Gastroesophageal sphincter (tissue), 4 donors: ENCODE measurements at places on chromosomes 11 and 22.

DNA sequence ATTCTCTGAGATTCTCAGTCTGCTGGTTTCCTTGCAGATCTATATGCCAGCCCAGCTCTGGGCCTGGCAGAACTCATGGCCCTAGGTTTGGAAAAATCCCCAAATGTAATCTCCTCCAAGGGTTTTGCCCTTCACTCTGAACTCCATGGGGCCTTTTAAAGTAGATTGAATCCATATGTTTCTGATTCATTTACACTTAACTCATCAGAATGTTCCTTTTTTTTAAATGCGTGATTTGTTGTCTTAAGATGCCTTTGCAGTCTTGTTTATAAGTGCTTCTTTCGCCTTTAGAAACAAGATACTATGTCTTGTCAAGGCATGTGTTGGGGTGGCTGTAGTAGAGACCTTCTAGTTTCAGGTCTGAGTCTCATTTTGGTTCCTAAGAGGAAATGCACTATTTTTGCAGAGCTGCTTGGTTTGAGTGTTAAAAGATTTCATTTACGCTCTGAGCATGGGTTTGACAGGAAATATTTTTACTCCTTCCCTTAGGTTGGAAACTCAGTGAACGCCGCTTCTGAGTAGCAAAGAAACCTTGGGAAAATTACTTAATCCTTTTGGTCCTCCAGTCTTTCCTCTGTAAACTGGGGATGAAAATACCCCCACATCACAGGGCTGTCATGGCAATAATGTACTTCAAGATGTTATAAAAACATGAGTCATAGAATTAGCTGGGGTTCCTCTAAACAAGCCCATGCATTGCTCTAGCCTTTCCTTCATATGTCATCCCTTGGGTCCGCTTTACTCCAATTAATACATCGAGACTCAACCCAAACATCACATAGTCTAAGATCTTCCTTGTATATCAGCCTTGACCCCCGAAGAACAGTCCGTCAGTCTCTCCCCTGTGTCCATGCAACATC is 83.5 kb downstream of the SNX19 start:
- no peaks in the 10 kb centered on the region for H3K36me3 ChIP-seq
- H3K27me3 ChIP-seq: no peaks in the 10 kb centered on the region
- no peak overlapping the region for H3K27ac ChIP-seq

DNA sequence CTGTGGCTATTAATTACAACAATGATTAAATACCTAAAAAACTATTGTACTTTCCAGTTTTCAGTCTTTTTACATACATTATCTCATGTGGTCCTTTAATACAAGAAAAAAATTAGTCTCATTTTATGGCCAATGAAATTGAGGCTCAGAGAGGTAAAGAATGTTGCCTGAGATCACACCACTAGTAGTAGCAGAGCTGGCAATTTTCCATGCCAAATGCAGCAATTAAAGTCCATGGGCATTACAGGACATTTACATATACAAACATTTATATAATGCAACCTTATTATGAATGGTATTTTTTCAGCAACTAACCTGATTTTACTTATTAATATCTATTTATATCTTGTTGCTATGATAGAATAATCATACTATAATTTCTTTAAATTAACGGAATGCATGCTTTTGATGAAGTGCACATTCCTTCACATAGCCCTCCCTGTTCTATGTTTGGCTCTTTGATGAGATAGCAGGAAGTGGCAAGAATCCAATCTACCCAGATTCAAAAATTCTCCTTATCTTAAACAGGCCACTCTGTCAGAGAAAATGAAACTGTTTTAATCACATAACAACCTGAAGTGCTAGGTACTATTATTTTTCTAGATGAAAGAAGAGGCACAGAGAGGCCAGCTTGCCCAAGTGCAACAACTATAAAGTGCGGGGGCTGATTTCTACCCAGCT is 120.9 kb upstream of the LDLRAD3 start:
- no peak overlapping the region for H3K4me3 ChIP-seq
- no peak for ATAC-seq
- H3K27ac ChIP-seq: no peak overlapping the region
- no peaks in the 10 kb centered on the region for H3K27me3 ChIP-seq
- peaks cover 13% of the 10 kb centered on the region for H3K4me1 ChIP-seq

- no peak overlapping the region for H3K4me3 ChIP-seq
- H3K36me3 ChIP-seq: no peaks in the 10 kb centered on the region
- ATAC-seq: no peak
- peaks cover 49% of the 10 kb centered on the region for H3K27me3 ChIP-seq
- no peak overlapping the region for H3K27ac ChIP-seq
Measured at GRCh38 chr22:22079404-22080148, 97.0 kb upstream of the TOP3B start.

DNA sequence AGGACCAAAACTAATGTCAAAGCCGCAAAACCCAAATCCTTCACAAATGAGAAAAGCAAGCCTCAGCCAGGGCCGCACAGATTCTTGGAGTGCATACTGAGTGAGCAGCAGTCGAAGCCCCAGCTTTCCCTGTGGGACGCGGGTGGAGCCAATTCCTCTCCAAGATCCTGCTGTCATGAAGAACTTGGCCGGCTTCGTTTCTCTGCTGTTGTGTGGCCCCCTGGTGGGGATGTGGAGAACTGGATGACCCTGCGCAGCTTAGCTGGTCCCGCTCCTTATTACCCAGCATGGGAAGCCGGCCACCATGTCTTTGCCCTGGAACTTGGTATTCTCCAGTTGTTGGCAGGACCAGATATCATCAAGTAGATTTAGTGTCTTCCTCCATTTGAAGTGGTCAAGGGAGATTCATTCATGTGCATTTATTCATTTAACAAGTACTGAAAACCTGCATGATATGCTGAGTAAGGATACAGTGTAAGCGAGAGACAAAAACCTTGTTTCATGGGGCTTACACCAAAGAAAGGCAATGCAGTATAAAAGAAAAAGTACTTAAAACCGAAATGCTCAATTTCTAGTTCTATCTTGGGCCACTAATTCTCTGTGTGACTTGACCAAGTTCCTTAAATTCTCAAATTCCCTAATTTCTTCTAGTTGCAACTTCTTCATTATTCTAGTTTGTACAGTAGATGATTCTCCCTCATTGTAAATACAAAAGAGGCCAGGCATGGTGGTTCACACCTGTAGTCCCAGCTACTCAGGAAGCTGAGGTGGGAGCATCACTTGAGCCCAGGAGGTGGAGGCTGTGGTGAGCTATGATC is 56.7 kb upstream of the CRTAM start:
- H3K27ac ChIP-seq: no peak overlapping the region
- peaks cover 6% of the 10 kb centered on the region for H3K27me3 ChIP-seq
- H3K36me3 ChIP-seq: no peaks in the 10 kb centered on the region

DNA sequence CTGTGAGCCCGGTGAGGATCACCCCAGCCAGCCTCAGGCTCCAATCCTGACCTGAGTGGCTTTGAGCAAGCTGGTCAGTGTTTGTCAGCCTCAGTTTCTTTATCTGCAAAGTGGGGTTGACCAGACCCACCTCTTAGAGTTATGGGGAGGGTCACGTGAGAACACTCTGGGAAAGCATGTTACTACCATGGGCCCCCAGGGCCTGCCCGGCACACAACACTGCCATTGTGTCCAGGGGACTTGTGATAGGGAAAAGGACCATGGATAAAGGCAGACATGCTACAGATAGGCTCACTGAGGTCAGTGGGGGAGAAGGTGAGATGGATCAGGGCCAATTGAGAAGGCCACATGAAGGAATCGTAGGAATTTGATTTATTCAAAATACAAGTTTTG is 32.1 kb upstream of the SUSD2 start:
- no peak for ATAC-seq
- H3K36me3 ChIP-seq: no peaks in the 10 kb centered on the region
- no peak overlapping the region for H3K4me3 ChIP-seq
- H3K4me1 ChIP-seq: peaks cover 93% of the 10 kb centered on the region
- H3K27ac ChIP-seq: peak overlapping the region; percentile 80

GRCh38 chr22:49999063-49999945 is 13.3 kb downstream of the IL17REL start:
- no peaks in the 10 kb centered on the region for H3K36me3 ChIP-seq
- H3K27me3 ChIP-seq: peaks cover 59% of the 10 kb centered on the region
- peak overlapping the region; percentile 31 for H3K4me3 ChIP-seq
- no peak for ATAC-seq
- no peak overlapping the region for H3K27ac ChIP-seq

DNA sequence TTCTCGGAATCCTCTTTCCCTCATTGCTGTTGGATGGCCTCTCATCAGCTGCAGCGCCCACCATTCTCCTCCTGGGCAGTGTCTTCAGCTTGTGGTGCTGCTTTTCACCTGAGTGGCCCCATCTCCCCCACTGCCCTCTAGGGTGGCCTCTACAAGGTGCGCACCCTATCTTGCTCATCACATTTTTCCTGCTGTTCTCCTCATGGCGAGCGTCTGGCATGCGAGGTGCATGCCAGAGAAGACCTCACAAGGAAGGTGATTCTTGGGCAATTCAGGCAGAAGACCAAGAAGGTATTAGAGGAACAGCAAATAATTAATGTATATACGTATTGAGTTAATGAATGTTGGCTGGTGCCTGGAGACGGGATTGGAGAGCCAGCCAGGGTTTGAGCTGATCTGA is 3.1 kb downstream of the AP2A2 start:
- no peak overlapping the region for H3K4me3 ChIP-seq
- no peak for ATAC-seq
- H3K4me1 ChIP-seq: peaks cover 86% of the 10 kb centered on the region
- no peaks in the 10 kb centered on the region for H3K36me3 ChIP-seq

DNA sequence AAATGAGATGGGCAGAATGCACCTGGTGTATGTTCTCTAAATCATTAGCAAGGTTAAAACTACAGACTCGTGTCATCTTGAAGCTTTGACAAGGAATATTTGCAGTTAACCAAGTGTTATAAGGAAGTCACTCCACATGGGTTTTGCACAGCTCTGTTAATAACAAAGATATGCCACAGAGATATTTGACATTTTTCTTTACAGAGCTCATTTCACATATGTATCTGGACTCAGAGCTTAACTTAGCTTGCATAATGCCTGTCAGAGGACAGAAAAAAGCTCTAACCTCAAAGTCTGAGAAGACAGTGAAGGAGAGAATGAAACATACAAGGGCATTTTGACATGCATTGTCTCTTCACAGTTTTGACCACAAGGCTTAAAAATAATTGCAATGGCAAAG is 105.5 kb downstream of the C11orf87 start:
- H3K36me3 ChIP-seq: no peaks in the 10 kb centered on the region
- no peaks in the 10 kb centered on the region for H3K27me3 ChIP-seq
- H3K4me3 ChIP-seq: no peak overlapping the region
- no peak for ATAC-seq
- no peaks in the 10 kb centered on the region for H3K4me1 ChIP-seq

DNA sequence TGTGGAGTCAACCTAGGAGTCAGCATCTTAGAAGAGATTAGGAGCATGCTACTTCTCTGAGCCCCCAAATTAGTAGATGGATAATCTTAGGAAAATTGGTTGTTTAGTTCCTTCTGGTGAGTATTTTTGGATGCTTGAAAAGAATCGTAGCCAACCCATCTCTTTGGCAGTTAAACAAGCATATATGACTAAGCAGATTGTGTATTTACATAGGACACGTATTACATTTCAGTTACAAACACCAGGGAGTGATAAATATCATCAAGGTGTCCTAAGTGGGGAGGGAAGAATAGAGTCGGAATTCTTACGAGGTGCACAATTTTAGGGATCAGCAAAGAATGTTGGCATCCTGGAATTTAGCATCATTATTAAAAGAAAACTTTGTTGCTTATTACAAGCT is 13.5 kb downstream of the PLET1 start:
- H3K4me3 ChIP-seq: no peak overlapping the region
- no peak for ATAC-seq

DNA sequence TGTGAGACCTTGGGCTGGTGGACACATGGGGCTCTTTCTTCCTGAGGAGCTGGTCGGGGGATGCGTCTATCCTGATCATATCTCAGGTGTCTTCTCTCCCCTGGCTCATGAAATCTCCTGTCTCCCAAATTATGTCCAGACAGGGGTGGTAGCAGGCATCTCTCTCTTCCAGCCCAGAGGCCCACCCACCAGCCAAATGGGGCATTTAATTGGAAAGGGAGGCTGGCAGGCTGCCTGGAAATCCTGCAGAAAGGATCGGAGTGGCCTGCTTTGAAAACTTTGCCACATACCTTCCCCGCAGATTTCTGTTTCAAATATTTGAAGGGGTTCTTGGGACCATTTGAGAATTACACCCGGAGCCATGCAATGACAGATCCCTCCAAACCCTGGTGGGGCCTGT is 37.4 kb downstream of the SMIM38 start:
- H3K36me3 ChIP-seq: no peaks in the 10 kb centered on the region
- no peak overlapping the region for H3K4me3 ChIP-seq
- ATAC-seq: no peak
- no peaks in the 10 kb centered on the region for H3K4me1 ChIP-seq
- H3K27me3 ChIP-seq: no peaks in the 10 kb centered on the region
- H3K27ac ChIP-seq: no peak overlapping the region

- peaks cover 3% of the 10 kb centered on the region for H3K27me3 ChIP-seq
- H3K4me1 ChIP-seq: peaks cover 2% of the 10 kb centered on the region
- H3K4me3 ChIP-seq: no peak overlapping the region
- no peaks in the 10 kb centered on the region for H3K36me3 ChIP-seq
- ATAC-seq: no peak
Measured at GRCh38 chr11:64056213-64056785, 20.6 kb downstream of the FLRT1 start.

- no peak overlapping the region for H3K4me3 ChIP-seq
- no peaks in the 10 kb centered on the region for H3K27me3 ChIP-seq
- no peaks in the 10 kb centered on the region for H3K36me3 ChIP-seq
- no peak for ATAC-seq
- H3K4me1 ChIP-seq: no peaks in the 10 kb centered on the region
Measured at GRCh38 chr22:27725661-27726060, 75.9 kb downstream of the MN1 start.

- peak overlapping the region; percentile 49 for H3K27ac ChIP-seq
- ATAC-seq: peak; percentile 46
- H3K36me3 ChIP-seq: no peaks in the 10 kb centered on the region
- peaks cover 83% of the 10 kb centered on the region for H3K27me3 ChIP-seq
Measured at GRCh38 chr11:64643256-64643881, 52.3 kb downstream of the SLC22A12 start.

GRCh38 chr11:134485316-134485715 is 73.3 kb upstream of the B3GAT1 start:
- no peak overlapping the region for H3K27ac ChIP-seq
- H3K4me3 ChIP-seq: no peak overlapping the region
- H3K27me3 ChIP-seq: peaks cover 22% of the 10 kb centered on the region
- no peaks in the 10 kb centered on the region for H3K4me1 ChIP-seq
- no peaks in the 10 kb centered on the region for H3K36me3 ChIP-seq

DNA sequence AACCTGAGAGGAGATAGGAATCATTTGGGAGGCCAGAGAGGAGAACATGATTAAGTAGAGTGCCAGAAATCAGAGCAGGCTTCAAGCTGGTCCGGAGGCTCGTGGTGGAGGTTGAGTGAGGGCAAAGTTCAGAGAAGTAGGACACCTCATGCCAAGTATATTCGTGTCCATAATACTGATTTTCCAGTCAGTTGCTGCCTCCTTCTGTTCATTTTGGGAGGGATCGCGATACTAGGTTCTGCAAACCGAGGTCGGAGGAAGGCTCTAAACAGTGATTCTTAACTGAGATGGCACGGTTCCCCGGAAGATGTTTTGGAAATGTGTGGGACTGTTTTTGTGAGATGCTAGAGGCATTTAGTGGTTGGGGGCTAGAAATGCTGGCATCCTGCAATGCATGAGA is 13.6 kb upstream of the CD3E start:
- H3K4me3 ChIP-seq: no peak overlapping the region
- H3K4me1 ChIP-seq: no peaks in the 10 kb centered on the region
- no peak overlapping the region for H3K27ac ChIP-seq
- no peak for ATAC-seq
- peaks cover 28% of the 10 kb centered on the region for H3K27me3 ChIP-seq
